ENCODE measurements at places on chromosomes 12 and 14.
A peak's percentile ranks its signal among the peaks of the same experiment; 100 is the strongest.

- no peak overlapping the region for H3K27ac ChIP-seq
- H3K27me3 ChIP-seq = no peaks in the 10 kb centered on the region
- no peaks in the 10 kb centered on the region for H3K36me3 ChIP-seq
- no peak for DNase-seq
These were observed 459.1 kb upstream of the FOXG1 start for GRCh38 chr14:28307506-28307905.

DNA sequence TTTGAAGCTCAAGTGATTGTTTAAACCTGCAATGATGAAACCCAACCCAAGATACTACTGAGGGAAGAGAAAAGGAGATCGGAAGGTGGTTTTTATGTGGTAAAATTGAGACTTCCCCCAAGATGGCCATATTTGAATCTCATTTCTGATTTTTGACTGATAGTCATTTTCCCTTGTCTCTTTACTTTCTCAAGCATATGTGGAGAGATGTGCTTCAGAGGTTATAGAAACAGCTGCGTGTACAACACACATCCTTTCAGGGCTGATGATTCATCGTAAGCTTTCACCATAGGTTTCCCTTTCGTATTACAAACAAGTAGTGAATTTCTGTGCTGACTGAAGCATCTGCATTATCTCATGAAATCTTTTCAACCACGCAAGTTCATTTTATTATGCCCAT lies 276.2 kb downstream of the EMP1 start:
- DNase-seq = no peak
- no peak overlapping the region for H3K4me3 ChIP-seq
- H3K27me3 ChIP-seq = peaks cover 4% of the 10 kb centered on the region
- no peaks in the 10 kb centered on the region for H3K4me1 ChIP-seq
- no peak overlapping the region for H3K27ac ChIP-seq
- H3K36me3 ChIP-seq = no peaks in the 10 kb centered on the region

GRCh38 chr12:104850781-104851180 lies 107.3 kb downstream of the SLC41A2 start:
- H3K27ac ChIP-seq = no peak overlapping the region
- no peaks in the 10 kb centered on the region for H3K36me3 ChIP-seq
- no peaks in the 10 kb centered on the region for H3K27me3 ChIP-seq
- no peak overlapping the region for H3K4me3 ChIP-seq
- no peak for DNase-seq

DNA sequence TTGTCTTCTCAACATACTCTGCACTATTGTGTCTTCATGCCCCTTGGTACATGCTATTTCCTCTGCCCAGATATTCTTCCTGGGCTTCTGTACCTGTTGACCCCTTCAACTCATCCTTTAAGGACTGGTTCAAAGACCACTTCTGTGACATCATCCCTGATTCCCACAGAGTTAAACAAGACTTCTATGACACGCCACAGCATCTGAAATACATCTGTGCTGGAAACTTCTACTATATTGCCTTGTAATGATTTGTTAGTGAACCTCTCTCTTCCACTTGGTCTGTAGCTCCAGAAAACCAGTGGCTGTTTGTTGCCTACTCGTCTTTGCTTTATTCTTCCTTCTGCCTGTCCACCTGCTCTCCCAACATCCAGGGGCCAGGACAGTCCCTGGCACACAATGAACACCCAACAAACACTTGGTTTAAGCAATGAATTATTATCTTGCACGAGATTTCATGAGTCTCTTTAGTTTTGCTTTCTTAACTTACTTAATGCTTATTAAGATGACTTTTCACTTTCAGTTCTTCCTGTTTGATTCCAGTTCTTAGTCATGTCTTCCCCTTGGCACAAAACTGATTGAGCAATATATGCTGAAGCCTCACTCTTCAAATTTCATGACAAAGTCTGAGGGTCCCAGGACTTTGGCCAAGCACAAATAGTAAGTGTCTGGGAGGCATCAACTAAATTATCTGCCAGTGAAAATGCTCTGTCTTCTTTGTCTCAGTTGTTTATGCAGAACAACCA lies 485.9 kb downstream of the APAF1 start:
- no peak for DNase-seq
- H3K27ac ChIP-seq = no peak overlapping the region
- H3K4me3 ChIP-seq = no peak overlapping the region
- peaks cover 2% of the 10 kb centered on the region for H3K4me1 ChIP-seq
- no peaks in the 10 kb centered on the region for H3K27me3 ChIP-seq

DNA sequence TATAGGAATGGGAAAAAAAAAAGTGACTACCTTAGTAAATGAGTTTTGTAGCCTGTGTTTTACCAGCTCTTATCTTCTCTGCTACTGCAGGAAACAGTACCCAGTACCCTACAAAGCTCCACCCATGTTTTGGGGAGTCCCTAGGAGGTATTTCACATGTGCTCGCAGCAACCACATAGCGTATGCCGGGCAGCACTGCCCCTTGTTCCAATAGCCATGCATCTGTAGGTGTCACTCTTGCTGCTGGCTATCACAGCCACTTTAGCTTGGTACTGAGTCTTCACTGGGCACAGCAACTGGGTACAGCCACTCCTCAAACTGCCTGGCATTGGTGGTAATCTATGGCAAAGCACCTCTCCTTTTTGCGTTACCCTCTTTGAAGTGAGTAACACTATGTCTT lies 2.0 kb upstream of the MDM1 start:
- no peak overlapping the region for H3K4me3 ChIP-seq
- no peaks in the 10 kb centered on the region for H3K36me3 ChIP-seq
- H3K27me3 ChIP-seq = peaks cover 5% of the 10 kb centered on the region

DNA sequence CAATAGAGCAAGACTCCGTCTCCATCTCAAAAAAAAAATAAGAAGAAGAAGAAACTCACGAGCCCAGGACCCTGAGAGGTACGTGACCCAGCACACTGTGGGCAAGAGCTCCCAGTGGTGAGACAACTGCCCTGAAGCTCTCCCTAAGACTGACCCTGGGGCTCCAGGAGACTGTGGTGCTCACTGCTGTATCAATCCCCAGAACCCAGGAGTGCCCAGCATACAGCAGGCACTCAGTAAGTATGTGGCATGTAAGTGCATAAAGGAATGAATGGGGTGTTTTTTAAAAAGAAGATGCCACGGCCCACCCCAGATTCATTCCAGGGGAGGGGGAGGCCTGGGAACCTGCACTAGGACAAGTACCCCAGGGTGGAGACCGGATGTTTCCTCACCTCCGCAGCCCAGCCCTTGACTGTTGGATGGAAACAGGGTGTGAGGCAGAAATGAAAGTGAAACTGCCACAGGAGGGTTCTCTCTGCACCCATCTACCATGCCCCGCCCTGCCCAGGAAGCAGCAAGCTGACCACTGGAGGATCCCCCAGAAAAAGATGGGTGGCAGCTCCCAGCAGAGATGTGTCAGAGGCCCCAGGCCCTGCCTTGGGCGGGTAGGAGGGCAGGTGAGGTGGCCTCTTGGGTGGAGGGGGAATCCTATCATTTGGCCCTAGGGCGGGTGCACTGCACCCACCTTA lies 12.2 kb downstream of the ITPK1 start:
- no peaks in the 10 kb centered on the region for H3K27me3 ChIP-seq
- peak; percentile 15 for DNase-seq
- H3K27ac ChIP-seq = no peak overlapping the region
- H3K4me1 ChIP-seq = peaks cover 6% of the 10 kb centered on the region

- H3K27ac ChIP-seq = no peak overlapping the region
- peaks cover 17% of the 10 kb centered on the region for H3K36me3 ChIP-seq
- no peaks in the 10 kb centered on the region for H3K27me3 ChIP-seq
- no peaks in the 10 kb centered on the region for H3K4me1 ChIP-seq
- DNase-seq = no peak
- H3K4me3 ChIP-seq = no peak overlapping the region
These were observed 3.2 kb upstream of the NACA start for GRCh38 chr12:56728139-56728861.

DNA sequence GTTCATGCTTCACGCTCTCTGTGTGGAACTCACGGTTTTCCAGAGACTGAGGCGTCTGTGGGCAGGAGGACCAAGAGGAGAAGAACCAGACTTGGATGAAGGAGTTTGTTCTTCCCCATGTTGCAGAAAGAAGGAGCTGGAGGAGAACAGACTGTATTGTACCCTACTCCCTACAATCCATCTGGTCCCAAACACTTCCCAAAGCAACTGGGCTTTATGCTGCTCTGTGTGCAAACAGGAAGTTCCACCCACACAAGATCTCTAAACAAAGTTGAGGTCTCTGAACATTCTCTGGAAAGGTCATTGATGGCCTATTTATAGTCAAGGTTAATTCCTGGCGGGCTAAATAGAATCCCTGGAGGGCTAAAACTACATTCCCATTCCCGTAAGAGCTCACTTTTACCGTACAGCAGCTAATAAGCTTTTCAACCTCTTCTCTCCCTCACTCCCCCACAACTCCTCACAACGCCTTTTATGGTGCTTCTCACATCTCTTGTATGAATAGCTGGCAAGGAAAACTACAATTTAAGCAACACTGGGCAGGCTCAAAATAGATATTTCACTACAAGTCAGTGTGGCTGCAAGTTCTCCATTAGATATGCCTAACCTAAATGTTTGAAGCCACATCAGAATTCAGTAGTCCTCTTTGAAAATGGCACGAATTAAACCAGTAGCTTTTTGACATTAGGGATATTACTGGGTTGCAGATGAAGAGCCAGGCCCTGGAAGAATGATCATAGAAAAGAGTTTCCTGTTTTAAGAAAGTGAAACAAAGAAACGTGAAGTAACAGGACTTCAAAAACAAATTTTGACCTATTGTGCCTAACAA lies at the start of gene A2M:
TSS of gene A2M (minus strand) at position 189 of the 829 bp plus-strand sequence. CDS start at position 119, 70 bp downstream.
- H3K4me3 ChIP-seq = no peak within 1 kb of the TSS
- no peaks in the 10 kb centered on the region for H3K36me3 ChIP-seq
- peaks cover 5% of the 10 kb centered on the region for H3K27me3 ChIP-seq
- DNase-seq = peak; percentile 80

DNA sequence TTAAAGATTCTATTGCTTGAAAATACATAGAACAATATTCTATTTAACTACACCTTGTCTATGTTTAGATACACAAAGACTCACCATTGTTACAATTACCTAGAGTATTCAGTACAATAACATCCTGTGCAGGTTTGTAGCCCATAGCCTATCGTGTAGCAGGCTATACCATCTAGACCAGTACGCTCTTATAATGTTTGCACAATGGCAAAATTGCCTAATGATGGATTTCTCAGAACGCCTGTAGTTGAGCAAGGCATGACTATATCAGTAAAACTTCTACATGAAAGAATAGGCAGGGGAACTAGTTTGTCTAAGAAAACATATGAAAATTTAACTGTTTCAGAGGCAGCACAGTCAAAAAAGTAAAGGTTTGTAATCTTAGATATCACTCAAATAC lies 375.9 kb downstream of the DAD1 start:
- H3K4me1 ChIP-seq = no peaks in the 10 kb centered on the region
- peaks cover 2% of the 10 kb centered on the region for H3K27me3 ChIP-seq
- DNase-seq = peak; percentile 41
- no peaks in the 10 kb centered on the region for H3K36me3 ChIP-seq

GRCh38 chr14:25371068-25371467 lies 321.1 kb upstream of the STXBP6 start:
- no peak overlapping the region for H3K27ac ChIP-seq
- H3K4me3 ChIP-seq = no peak overlapping the region
- no peaks in the 10 kb centered on the region for H3K36me3 ChIP-seq

GRCh38 chr14:99829450-99829849 lies 36.2 kb downstream of the EML1 start:
- H3K4me1 ChIP-seq = no peaks in the 10 kb centered on the region
- H3K4me3 ChIP-seq = no peak overlapping the region
- no peak for DNase-seq

GRCh38 chr14:44154874-44155273 lies 352.2 kb downstream of the FSCB start:
- H3K4me3 ChIP-seq = no peak overlapping the region
- H3K4me1 ChIP-seq = no peaks in the 10 kb centered on the region
- H3K36me3 ChIP-seq = no peaks in the 10 kb centered on the region
- no peak for DNase-seq
- no peak overlapping the region for H3K27ac ChIP-seq
- H3K27me3 ChIP-seq = no peaks in the 10 kb centered on the region

GRCh38 chr14:79500489-79500888 lies 710.8 kb downstream of the DIO2 start:
- no peaks in the 10 kb centered on the region for H3K27me3 ChIP-seq
- peaks cover 2% of the 10 kb centered on the region for H3K4me1 ChIP-seq
- DNase-seq = no peak
- no peaks in the 10 kb centered on the region for H3K36me3 ChIP-seq
- no peak overlapping the region for H3K4me3 ChIP-seq
- no peak overlapping the region for H3K27ac ChIP-seq

- no peaks in the 10 kb centered on the region for H3K4me1 ChIP-seq
- no peak for DNase-seq
- H3K4me3 ChIP-seq = no peak overlapping the region
- no peaks in the 10 kb centered on the region for H3K36me3 ChIP-seq
- H3K27ac ChIP-seq = no peak overlapping the region
- H3K27me3 ChIP-seq = peaks cover 8% of the 10 kb centered on the region
These were observed 8.5 kb upstream of the SVOP start for GRCh38 chr12:109029411-109029810.

GRCh38 chr14:86168371-86168770 lies 638.4 kb downstream of the FLRT2 start:
- no peak overlapping the region for H3K4me3 ChIP-seq
- no peak overlapping the region for H3K27ac ChIP-seq
- no peaks in the 10 kb centered on the region for H3K4me1 ChIP-seq

DNA sequence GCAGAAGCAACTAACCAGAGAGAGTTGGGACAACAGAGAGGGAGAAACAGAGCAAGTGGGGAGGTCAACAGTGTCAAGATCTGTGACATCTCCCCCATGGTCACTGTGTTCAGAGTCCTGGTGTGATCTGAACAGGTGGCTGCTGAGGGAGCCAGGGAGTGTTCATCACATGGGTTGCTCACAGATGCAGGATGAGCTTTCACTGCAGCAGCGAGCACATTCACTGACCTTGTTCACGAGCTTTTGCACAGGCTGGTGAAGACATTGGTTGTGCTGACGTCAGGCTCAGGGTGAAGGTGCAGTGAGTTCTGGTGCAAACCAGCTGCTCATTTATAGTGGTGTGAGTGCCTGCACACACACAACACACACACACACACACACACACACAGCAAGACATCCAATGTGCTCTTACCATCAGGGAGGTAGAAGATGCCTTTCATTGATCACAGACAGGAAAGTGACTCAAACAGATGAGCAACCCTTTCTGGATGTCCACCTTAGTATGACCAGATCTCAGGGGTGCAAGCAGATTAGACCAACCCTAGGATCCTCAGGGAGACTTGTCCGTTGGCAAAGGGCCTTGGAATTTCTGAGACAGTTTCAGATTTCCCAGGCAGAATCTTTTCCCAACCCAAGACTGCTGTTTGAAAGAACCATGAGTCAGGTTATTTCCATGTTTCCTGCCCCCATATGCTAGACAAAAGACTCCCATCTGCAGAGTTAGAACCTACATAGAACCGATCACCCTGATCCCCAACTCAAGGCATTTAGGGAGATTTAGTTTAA lies 44.3 kb upstream of the OR10AD1 start:
- no peak overlapping the region for H3K27ac ChIP-seq
- DNase-seq = no peak
- no peaks in the 10 kb centered on the region for H3K27me3 ChIP-seq
- no peaks in the 10 kb centered on the region for H3K4me1 ChIP-seq

GRCh38 chr12:122841544-122842321 lies 6.5 kb downstream of the HIP1R start:
- H3K4me3 ChIP-seq = no peak overlapping the region
- H3K27me3 ChIP-seq = no peaks in the 10 kb centered on the region
- H3K36me3 ChIP-seq = peaks cover 36% of the 10 kb centered on the region
- peak; percentile 84 for DNase-seq

- DNase-seq = no peak
- peaks cover 4% of the 10 kb centered on the region for H3K4me1 ChIP-seq
- H3K36me3 ChIP-seq = peaks cover 13% of the 10 kb centered on the region
- H3K27me3 ChIP-seq = no peaks in the 10 kb centered on the region
These were observed 131.2 kb downstream of the PPM1H start for GRCh38 chr12:62803756-62804155.
